ENCODE measurements at places on chromosomes 13 and 19. TPM values are rescaled to one million over a fixed set of nuclear protein-coding genes. Genes with fewer than 3 reads are reported as not detected.

DNA sequence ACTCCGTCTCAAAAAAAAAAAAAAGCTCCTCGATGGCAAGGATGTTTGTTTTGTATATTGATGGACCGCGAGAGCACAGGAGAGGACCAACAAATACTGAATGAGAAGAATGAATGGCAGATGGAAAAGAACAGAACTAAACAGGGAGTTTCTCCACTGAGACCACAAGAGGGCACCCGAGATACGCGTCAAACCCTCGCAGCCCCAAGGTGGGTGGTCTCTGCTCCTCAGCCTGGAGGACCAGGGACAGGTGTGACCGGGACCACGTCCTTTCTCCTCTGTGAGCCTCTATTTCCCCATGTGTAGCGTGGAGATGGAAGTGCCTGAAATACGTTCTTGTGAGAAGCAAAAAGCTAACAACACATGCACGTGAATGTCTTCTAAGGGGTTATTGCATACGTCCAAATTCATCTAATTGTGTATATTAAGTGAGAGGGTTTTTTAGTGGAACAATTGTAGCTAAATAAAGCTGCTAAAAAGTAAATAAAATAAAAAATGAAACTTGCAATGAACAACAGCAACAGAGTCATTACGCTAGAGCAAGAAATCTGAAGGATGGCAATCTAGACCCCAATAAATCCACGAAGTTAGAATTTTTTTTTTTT, 8.3 kb upstream of the CDC42EP5 start:
- DNase-seq, result no peak

GRCh38 chr19:51803967-51804366, 9.0 kb downstream of the FPR3 start:
- DNase-seq, result no peak

GRCh38 chr19:2039959-2040646, 10.9 kb downstream of the MKNK2 start:
- peak; percentile 31 for DNase-seq

The ILF3 gene
- 181 TPM for total RNA-seq

The IZUMO2 gene
- total RNA-seq, result not detected

GRCh38 chr19:52735734-52736133, 890 bp upstream of the ZNF611 start:
- DNase-seq, result peak; percentile 59

DNA sequence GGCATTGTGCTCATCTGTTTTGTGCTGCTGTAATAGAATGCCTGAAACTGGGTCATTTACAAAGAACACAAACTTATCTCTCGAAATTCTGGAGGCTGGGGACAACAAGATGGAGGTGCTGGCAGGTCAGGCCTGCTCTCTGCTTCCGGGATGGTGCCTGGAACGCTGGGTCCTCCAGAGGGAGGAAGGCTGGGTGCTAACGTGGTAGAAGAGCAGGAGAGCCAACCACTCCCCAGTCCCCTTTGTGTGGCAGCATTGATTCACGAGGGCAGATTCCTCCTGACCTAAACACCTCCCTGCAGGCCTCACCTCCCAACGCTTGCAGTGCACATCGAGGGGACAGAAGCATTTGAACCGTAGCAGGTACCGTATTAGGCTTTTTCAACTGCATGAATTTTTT, 34.1 kb upstream of the TFDP1 start:
- no peak for DNase-seq

DNA sequence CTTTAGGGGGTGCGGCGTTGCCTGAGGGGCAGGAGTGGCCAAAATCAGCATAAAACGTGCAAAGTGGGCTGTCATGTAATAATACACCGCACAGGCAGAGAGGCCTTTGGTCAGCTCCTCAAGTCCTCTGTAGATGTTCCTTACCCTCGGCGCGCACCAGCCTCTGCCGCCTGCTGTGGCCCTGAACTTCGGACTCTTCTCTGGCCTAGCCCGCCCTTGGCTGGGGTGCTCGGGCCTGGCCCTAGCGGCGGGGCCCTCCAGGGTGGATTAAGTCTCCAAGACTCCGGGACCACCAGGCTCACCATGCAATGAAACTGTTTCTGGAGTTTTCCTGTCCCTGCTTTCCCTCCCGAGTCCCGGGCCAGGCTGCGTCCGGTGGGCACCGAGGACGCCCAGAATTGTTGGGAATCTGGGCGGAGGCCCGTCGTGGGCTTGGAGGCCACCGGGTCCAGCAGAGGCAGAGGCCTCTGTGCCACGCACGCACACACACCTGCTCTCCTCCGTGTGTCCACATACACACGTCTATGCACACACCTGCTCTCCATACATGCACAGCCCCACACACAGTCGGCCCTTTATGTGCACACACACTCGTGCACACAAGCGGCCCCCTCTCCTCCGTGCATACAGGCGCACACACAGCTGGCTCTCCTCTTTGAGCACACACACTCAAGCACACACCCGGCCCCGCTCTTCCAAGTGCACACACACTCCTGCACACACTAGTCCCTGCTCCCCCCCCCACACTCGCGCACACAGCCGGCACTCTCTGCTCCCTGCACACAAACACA, 1.5 kb upstream of the TFDP1 start:
- DNase-seq, result no peak

The CCDC70 gene
- total RNA-seq, result not detected

DNA sequence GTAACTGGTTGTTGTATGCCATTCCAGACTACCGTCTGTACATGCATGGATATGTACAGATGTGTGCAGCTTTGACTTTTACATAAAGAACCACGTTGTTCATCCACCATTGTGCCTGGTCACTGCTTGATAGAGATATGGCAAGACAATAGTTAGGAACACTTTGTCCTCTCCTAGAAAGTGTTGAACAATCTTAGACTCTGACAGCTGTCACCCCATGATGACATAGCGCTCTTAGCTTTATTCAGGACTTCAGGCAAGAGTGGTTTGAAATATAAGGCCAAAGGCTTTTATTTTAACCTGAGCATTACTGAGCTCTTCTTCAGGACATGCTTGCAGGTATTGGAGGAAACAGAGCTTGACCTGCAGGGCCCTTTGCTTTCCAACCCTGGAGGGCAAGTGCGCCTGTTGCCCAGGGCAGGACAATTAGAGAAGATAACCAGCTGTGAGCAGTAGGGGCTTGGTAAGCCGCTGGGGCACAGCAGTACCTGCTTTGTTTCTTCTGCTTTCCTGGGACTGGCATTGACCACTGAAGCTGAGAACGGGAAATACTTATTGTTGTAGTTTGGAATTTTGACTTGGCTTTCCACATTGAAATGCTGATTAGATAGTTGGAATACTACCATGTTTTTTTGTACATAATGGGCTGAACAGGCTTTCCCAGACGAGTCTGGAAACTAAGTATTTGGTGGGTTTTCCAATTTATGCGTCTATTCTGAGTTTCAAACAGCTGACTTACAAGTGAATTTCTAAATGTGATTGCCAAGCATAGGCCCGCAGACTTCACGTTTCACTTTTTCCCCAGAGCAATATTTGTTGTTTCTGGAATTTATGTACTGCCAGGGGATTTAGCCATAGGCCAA, 51.1 kb downstream of the GARRE1 start:
- no peak for DNase-seq

The CABP5 gene
- total RNA-seq, result not detected

GRCh38 chr13:58619396-58620113, 988.0 kb downstream of the PCDH17 start:
- no peak for DNase-seq

The ACP7 gene
- not detected for total RNA-seq

The PRDX2 gene
- 298 TPM for total RNA-seq

DNA sequence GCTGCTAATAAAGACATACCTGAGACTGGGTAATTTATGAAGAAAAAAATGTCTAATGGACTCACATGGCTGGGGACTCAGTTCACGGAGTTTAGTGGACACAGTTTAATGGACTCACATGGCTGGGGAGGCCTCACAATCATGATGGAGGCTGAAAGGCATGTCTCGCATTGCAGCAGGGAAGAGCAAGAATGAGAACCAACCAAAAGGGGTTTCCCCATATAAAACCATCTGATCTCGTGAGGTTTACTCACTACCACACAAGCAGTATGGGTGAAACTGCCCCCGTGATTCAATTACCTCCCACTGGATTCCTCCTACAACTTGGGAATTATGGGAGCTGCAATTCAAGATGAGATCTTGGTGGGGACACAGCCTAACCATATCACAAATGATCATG, 1181.2 kb downstream of the PCDH9 start:
- no peak for DNase-seq

The FGF21 gene
- not detected for total RNA-seq

DNA sequence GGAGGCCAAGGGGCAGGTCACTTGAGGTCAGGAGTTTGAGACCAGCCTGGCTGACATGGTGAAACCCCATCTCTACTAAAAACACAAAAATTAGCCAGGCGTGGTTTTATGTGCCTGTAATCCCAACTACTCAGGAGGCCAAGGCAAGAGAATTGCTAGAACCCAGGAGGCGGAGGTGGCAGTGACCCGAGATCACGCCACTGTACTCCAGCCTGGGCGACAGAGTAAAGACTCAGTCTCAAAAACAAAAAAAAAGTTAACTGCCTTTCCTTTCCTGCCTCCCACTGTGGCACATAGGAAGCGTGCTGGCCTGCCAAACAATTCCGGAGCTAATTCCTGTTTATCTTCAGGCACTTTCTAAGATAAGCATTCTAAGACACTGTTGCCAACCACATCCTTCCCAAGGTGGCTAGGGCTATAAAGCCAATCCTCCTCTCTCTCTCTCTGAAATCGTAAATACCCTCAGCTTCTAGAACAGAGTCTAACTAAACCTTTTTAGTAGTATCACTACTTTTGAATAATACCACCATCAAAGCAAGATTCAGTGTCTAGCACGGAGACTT, 21.6 kb downstream of the SLC25A30 start:
- no peak for DNase-seq

The RFPL4AL1 gene
- total RNA-seq, result not detected

- no peak for DNase-seq
Measured at GRCh38 chr19:52665027-52665426, 26.9 kb upstream of the ZNF83 start.

The RXFP2 gene
- total RNA-seq, result not detected

DNA sequence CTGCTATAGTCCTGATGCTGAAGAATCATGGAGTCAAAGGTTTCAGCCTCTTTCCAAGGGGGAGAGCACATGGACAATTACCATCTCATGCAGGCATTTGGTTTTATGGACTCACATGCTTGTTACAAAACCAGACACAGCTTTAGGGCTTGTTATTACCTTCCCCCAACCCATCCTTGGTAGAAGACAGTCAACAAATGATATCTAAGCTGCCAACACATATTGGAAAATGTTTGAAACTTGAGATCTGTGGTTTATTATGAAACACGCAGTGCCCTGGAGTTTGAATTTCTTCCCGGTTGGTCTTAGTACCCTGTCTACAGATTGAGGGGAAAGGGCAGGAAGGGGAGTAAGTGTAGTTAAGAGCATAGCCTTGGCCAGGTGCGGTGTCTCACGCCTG, 12.5 kb upstream of the CYP2A6 start:
- no peak for DNase-seq
